ENCODE measurements at places on chromosomes 3 and 15.

- no peak for DNase-seq
These were observed 282.8 kb upstream of the ALCAM start for GRCh38 chr3:105083945-105084344.

- DNase-seq: no peak
These were observed 643.0 kb downstream of the NAALADL2 start for GRCh38 chr3:175502155-175502554.

DNA sequence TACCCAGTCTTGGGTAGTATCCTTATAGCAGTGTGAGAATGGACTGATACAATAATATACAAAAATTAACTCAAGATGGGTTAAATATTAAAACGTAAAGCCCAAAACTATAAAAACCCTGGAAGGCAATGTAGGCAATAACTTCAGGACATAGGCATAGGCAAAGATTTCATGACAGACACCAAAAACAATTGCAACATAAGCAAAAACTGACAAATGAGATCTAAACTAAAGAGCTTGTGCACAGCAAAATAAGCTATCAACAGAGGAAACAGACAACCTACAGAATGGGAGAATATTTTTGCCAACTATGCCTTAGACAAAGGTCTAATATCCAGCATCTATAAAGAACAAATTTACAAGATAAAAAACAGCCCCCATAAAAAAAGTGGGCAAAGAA is 204.8 kb upstream of the CCDC54 start:
- no peak for DNase-seq

DNA sequence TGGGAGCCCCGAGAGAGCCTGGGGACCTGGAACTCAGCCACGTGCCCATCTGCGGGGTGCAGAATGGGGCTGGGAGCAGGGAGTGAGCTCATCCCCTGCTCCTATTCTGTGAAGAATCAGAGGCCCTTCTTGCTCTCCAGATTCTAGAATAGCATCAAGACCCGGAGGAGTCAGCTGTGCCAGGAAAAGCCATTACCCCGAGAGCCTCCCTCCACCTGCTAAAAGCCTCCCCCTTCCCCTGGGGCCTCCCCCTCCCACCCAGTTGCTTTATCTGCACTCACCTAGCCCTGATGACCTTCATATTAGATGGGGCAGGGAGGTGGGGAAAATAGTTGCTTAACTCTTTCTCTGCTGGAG is 23.1 kb downstream of the CCDC33 start:
- no peak for DNase-seq

Measured in T-helper 2 cell (primary cell).